ENCODE measurements at places on chromosomes 7 and 10.

DNA sequence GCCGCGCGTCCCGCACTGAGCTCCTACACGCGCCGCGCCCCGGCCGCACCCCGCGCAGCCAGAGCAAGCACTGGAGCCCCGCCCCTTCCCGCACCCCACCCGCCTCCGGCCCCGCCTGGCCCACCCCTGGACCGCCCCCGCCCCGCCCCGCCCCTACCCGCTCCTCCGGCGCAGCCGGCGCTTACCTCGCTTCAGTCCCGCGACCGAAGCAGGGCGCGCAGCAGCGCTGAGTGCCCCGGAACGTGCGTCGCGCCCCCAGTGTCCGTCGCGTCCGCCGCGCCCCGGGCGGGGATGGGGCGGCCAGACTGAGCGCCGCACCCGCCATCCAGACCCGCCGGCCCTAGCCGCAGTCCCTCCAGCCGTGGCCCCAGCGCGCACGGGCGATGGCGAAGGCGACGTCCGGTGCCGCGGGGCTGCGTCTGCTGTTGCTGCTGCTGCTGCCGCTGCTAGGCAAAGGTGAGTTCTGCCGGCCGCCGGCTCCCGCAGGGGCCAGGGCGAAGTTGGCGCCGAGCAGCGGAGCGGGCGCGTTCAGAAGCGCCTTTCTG, at the start of gene RET:
TSS of gene RET (plus strand) at position 194 of the 545 bp plus-strand sequence. CDS start at position 384, 190 bp downstream.
- DNase-seq, result no peak

GRCh38 chr7:118845791-118846190, 621.3 kb downstream of the ANKRD7 start:
- no peak for DNase-seq

DNA sequence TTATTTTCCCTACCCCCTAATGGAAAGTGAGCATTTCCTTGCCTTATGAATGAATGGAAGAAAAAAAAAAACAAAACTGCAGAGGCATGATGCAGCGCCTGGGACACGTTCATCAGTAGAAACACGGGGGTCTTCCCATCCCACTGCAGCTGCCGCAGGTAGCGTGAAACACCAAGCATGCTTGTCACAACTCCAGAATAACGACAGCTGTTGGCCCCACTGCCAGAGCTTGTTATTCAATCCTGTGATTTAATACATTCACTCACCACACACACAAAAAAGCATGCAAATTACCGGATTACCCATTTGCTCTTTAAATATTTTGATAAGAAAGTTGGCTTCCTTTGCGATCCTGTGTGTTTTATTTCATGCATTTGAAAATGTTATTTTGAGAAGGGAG, 48.4 kb upstream of the GNA12 start:
- no peak for DNase-seq

GRCh38 chr7:30224511-30225062, 59.8 kb upstream of the ZNRF2 start:
- no peak for DNase-seq

DNA sequence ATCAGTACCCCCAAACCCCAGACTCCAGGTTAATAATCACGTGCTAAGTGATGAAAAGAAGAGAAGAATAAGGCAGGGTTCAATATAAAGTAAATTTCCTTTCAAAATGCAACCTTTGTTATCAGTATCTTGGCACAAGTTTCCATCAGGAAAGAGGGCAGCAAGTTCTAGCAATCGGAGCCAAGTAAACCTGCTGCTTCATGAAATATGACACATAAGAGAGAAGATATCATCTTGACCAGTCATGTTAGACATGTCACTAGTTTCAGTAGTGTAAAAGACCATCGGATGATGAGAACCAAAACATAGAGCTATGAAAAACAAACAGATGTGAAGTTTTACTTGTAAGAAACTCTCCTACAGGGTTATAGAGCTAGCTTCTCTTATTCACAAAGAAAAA, 44.0 kb downstream of the AASS start:
- no peak for DNase-seq

- DNase-seq, result no peak
Observed at GRCh38 chr7:81447351-81447952, 322.4 kb downstream of the HGF start.

DNA sequence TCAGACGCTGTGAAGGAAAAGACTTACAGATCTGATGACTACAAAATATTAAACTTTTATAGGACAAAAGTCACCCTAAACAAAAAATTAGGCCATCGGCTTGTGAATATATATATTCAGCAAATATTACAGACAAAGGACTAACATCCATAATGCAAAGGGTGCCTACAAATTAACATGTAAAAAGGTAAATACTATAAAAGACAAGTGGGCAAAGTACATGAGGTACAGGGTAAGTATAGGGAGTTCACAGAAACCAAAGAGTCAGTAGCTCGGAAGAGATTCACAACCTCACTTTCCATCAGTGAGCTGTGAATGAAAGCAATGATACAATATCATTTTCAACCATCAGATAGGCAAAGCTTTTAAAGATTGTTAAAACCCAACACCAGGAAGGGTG, 16.7 kb upstream of the KLF14 start:
- DNase-seq, result no peak

GRCh38 chr10:42984761-42985325, 92.0 kb upstream of the RET start:
- no peak for DNase-seq
